ENCODE measurements at places on chromosomes 11 and 22.

GRCh38 chr11:131561501-131561900, 191.1 kb downstream of the NTM start:
- DNase-seq, result no peak

GRCh38 chr11:68038718-68039525, at the start of gene TCIRG1:
TCIRG1 (plus strand) TSS chr11:68039025; CDS start chr11:68041272, 2,247 bp downstream.
- DNase-seq, result peak; percentile 35

DNA sequence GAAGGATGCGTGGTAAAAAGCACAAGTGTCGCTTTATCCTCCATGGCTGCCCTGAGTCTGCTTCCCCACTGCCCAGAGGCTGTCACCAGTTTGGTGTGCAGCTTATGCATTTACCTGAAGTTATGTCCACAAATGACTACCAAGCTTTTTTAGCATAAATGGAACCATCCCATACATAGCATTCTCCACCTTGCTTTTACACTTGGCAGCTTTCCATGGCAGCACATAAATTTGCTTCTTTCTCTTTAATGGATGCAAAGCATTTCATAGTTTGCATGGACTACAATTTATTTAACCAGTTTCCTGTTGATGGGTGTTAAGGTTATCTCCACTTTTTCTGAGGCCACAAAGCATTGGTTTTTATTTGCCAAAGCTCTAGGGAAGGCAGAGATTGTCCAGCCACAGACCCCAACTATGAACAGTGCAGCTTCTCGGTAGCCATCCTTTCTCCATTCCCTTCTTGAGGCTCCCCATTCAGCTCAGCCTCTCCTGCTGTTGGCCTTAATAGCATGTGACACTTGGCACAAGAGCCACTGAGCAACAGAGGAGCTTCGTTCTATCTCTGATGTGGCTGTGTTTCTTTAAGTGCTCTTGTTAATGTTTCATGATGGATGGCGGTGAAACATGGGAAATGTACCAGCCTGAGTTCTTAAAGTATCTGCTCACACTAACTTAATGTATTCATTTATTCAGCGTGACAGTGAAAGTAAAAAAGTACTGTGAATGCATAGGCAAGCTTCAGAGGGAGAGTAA, 59.8 kb upstream of the NAV2 start:
- DNase-seq, result no peak

DNA sequence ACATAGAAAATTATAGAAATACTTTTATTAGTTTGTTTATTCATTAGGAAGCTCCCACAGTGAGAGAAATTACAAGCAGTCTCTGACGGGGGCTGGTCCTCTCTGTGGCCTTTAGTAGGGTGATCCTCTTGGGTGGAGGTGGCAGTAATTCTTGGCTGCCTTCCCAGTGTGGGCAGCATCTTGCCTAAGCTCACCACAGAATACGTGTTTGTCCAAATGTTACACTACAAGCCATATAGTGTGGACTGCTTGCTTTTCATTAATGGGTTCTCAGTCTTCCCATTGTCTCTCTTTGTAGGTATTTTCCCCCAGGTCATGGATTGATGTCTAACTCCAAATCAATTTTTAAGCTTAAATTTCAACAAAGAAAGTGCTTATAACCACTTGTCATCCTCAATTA, 43.3 kb downstream of the ENDOD1 start:
- no peak for DNase-seq

DNA sequence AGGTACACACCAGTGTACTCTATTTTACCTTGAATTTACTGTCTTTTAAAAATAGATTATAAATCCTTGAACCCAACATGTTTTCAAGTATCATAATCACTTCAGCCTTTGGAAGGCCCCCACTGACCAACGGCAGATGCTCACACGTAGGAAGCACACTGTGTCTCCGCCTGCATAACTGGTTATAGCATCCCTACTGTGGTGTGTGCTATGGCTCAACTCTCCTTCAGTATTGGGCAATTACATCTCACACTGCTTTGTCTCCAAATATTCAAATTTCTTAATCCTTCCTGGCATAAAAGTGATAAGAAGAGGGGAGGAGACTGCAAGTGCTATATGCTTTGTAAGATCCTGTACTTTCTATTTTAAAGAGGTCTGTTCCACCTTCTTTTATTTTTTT, 165.7 kb downstream of the CADM1 start:
- DNase-seq, result no peak

DNA sequence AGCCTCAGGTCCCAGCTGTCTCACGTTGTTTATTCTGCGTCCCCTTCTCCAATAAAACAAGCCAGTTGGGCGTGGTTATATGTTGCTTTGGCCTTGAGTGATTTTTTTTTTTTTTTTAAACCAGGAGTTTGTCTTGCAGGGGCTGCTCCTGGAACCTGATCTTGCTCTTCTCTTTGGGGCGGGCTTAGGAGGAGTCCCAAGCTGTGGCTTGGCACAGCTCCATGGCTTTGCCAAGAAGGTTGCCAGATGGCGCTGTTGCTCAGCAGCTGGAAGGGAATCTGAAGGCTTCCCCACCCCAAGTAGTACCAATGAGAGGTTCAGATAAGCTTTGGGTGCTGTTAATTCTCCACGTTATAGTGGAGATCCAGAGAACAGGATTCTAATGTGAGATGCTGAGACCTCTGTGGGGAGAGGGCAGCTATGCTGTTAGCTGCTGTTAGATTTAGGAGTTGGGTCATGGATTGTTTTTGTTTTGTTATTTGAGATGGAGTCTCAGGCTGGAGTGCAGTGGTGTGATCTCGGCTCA, 2.0 kb upstream of the FERMT3 start:
- DNase-seq, result peak; percentile 67

DNA sequence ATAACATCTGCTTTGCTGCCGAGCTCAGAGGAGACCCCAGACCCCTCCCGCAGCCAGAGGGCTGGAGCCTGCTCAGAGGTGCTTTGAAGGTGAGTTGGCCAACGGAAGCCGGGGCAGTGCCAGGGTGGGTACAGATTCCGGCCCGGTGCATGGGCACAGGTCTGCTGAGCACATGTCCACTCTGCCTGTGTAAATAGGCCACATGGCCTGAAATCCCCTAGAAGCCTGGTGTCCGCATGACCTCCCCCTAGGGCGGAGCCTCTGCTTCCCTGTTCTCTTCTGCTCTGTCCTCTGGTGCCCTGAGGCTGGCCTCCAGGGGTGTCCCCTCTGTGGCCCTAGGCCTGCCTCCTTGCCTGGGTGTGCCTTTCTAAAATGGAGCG, 19.6 kb upstream of the TXNRD2 start:
- no peak for DNase-seq
